Stimulated activated CD4-positive, alpha-beta T cell treated with anti-CD3 and anti-CD28 coated beads, Interleukin-1b, Interleukin-23, amount 100 ng/mL, for 1 hour (primary cell): ENCODE measurements at places on chromosomes 2 and 18.

DNA sequence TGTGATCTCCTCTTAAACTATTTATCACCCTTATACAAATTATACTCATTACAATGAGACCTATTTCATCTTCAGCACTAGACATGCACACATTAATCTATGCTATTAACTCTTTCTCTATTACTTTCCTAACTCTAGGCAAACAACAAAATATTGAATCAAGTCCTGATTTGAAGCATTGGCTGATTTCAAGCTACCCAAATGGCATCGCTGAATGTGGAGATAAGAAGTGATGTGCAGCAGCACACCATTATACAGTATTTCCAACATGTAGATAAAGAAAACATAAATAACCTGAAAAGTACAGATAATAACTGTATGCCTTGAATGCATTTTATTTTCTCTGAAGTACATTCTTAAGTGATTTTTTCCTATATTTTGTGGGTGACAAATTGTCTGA is 268.6 kb upstream of the GULP1 start:
- DNase-seq, result no peak

DNA sequence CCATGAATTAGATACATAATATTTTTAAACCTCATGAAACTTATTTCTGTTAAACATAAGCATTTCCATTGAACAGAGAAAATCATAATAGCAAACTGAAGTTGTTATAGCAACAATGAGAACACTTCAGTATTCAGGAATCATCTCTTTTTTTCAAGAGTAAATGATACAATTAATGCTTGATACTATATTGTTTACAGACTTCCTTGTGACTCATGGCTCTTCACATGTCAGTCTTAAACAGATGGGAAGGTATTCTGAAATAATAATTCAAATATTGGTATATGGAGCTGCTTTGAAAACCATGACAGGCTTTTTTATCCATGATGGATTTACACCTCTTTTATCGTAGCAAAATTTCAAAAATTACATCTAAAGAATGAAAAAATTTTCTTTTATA is 226.5 kb upstream of the RBMS1 start:
- DNase-seq, result no peak

GRCh38 chr2:43787895-43788294 is 14.1 kb downstream of the DYNC2LI1 start:
- DNase-seq, result no peak

DNA sequence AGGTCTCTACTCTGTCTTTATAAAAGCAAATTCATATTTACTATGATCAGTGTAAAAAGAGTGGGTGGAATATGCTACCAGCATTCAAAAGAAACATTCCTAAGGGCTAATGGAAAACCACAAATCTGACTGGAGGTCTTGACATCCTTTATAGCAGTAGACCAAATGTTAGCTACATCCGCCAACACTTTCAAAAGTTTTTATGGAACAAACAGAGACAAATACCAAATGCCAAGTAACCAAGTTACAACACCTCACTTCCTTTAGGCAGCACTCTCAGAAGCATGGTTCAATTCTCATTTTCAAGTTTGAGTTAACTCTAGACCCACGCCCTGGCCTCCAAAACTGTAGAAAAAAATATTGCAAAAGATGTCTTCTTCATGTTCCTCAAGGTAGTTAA is 78.3 kb upstream of the SETBP1 start:
- no peak for DNase-seq

GRCh38 chr2:23540804-23541360 is 155.9 kb downstream of the KLHL29 start:
- DNase-seq, result no peak

DNA sequence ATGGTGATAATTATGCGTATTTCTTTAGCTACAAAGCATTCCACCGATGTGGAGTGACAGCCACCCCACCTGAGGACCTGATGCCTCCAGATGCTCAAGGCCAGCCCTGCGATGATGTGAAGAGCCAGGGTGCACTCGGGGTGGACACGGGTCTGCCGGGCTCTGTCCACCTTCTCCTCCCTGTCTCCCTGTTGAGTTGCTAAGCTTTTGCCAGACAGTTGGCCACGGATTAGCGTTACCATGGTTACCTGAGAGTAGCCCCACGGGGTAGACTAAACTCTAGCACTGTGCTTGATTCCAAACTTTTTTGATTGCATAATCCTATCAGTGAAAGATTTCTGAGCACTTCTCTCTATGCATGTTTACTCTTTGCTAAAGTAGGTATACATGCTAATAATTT is 86.2 kb downstream of the SMIM21 start:
- DNase-seq, result no peak

DNA sequence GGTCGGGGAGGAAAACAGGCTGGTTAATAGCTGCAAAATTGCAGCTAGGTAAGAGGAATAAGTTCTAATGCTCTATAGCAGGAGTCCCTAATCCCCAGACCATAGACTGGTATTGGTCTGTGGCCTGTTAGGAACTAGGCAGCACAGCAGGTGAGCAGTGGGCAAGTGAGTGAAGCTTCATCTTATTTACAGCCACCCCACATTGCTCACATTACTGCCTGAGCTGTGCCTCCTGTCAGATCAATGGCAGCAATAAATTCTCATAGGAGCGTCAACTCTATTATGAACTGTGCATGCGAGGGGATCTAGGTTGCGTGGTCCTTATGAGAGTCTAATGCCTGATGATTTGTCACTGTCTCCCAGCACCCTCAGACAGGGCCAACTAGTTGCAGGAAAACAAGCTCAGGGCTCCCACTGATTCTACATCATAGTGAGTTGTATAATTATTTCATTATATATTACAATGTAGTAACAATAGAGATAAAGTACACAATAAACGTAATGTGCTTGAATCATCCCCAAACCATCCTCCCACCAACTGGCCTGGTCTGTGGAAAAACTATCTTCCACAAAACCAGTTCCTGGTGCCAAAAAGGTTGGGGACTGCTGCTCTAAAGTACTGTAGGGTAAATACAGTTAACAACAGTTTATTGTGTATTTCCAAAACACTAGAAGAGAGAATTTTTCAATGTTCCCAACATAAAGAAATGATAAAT is 91.7 kb upstream of the TFCP2L1 start:
- no peak for DNase-seq

DNA sequence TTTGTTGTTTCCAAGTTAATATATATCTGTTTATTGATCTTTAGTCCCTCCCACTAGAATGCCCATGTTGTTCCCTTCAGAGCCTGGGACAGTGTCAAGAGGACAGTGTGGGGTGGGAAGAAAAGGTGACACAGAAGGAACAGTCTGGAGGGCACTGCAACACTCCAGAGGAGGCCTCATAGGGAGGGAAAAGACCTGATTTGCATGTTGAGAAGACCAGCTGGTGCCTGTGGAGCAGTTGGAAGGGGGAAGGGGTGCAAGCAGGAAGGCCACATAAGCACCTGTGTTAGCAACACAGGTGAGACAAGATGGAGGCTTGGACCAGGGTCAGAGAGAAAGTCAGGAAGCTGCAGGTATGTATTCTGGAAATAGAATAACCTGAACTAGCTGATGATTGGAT is 48.1 kb upstream of the FHOD3 start:
- DNase-seq, result no peak

DNA sequence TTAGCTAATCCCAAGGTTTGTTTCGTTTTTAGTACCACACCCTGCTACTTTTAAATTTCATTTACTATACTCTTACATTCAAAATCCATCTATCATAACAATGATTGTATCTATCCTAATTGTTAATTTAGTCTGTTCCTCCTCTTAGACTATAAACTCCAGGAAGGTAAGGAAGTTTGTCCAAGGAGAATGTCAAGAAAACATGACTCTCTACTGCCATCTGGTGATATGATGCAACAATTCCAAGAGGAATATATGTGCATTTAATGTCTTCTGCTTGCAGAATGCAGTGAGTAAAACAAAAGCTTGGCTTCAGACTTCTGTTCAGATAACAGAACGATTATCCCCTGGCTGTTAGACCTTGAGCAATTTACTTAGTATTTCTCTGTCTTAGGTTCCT is 1267.1 kb downstream of the LRP1B start:
- no peak for DNase-seq

DNA sequence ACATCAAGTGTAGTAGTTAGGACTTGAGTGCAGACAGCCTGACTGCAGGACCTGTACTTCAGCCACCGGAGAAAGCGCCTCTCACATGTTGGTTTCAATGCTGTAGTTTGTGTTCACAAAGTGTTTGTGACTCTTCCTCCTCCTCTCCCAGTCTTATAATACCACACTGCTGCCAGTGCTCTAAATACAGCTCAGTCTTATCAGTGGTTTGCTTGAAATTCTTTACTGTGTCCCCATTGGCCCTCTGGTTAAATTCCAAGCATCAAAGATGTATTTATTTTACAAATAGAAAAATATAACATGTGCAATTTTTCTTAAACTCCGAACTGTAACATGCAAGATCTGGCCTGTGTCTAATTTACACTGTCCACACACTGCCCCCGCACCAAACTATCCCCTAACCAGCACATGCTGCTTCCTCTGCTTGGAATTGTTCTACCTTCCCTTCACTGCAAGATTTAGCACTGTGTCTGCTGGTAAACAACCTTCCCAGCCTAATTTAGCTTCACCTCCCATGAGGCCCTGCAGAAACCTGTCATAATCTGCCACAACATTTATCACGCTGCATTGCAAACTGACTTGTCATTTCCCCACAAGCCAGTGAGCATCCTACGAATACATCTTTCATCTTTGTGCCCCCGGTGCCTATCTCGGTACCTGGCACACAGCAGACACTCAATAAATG is 77.1 kb downstream of the SUMO1 start:
- no peak for DNase-seq

DNA sequence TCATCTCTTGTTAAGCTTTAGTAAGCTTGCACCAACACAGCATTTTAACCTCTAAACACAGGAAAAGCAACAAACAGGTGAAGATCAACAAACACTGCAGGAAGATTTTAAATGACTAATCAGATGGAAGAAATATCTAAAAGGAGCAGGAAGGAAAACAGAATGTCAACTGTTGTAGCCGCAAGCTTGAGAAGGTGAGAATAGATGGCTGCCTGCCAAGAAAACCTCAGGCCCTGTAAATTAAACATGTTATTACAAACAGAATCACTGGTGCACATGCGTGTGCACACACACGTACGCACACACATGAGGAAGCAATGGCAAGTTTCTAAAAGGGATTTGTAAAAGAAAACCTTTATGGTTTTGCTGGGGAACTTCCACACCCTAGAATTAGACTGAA is 257.8 kb upstream of the GALNT5 start:
- DNase-seq, result no peak
